ENCODE measurements at places on chromosomes 3 and 15. TPM values are rescaled to one million over a fixed set of nuclear protein-coding genes. Genes with fewer than 3 reads are reported as not detected.

Gene GP9
- not detected for total RNA-seq

Gene ZNF80
- total RNA-seq, result not detected

Gene ROBO2
- 4.8 TPM for total RNA-seq

Gene CCR9
- total RNA-seq, result not detected

Gene ZIC4
- total RNA-seq, result not detected

Gene ZNF385D
- total RNA-seq, result not detected

Gene CRABP1
- not detected for total RNA-seq

Gene NOX5
- total RNA-seq, result not detected

Gene KCNMB3
- total RNA-seq, result not detected

Gene FYTTD1
- total RNA-seq, result 49.2 TPM

Gene KLHL6
- 169 TPM for total RNA-seq

Gene NEK10
- 1.3 TPM for total RNA-seq

Gene CHL1
- 1.0 TPM for total RNA-seq

Gene C3orf80
- not detected for total RNA-seq

Gene LSAMP
- 0.76 TPM for total RNA-seq

Gene PIF1
- 112 TPM for total RNA-seq

Gene GRK7
- not detected for total RNA-seq

Gene MGA
- 59.1 TPM for total RNA-seq

Gene SLC9C1
- total RNA-seq, result not detected

Gene AP3S2
- total RNA-seq, result 30.4 TPM

Gene MAP3K13
- total RNA-seq, result 15.0 TPM

Gene XCR1
- total RNA-seq, result not detected
